ENCODE measurements at places on chromosomes 12 and 14.

- no peak for DNase-seq
Observed at GRCh38 chr14:63910583-63911363, 58.0 kb downstream of the SYNE2 start.

- no peak for DNase-seq
Observed at GRCh38 chr12:130640901-130641300, 75.2 kb downstream of the RIMBP2 start.

DNA sequence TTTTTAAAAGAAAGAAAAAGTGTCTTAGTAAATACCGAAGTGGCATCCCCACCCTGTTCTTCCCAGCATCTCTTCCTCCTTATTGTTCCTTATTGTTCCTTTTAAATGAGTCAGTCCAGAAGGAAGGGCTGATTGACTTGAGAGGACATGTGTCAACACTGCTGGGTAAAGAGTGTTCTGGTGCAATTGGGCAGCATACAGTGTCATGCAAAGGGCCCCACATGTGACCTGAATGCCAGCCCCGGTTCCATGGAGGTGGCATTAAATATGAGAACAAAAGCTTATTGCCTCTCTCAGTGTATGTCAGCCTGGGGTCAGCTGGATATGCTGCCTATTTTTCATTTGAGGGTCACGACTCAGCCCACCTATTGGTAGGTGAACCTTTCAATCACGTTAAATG lies 58.9 kb upstream of the RIC8B start:
- no peak for DNase-seq

DNA sequence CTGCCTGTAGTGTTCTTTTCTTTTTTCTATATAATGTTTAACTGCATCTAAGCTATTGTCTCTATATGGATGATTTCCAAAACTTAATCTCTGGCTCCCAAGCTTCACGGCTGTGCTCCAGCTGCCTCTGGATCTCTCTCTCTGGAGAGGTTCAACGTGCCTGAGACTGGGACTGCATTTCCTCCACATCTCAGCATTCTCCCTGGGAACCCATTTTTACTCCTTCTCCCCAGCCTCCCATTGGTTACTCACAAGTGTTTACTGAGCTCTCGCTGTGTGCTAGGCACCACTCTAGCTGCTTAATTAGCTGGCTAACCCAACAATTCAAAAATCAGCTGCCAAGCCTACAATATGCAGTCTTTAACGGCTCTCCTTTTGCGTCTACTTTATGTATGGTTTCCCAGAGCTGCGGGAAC lies 34.7 kb downstream of the FBXL14 start:
- no peak for DNase-seq

DNA sequence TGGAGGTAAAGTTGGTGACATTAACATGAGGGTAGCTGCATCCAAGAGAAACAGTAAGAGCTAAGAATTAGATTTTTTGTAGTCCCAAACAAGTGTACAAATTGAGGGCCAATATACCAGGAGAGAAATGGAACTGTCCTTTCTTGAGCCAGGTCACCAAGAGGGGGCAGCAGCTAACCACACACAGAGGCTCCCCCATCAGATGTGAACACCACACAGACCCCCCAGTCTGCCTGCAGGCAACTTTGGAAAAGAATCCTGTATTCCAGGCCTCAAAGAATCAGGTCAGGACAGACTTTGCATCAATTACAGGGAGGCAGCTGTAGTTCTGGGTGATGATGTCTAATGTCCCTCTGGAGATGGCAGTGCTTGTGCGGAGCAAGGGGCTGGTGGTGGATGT lies 77.9 kb downstream of the SPTB start:
- DNase-seq: no peak

DNA sequence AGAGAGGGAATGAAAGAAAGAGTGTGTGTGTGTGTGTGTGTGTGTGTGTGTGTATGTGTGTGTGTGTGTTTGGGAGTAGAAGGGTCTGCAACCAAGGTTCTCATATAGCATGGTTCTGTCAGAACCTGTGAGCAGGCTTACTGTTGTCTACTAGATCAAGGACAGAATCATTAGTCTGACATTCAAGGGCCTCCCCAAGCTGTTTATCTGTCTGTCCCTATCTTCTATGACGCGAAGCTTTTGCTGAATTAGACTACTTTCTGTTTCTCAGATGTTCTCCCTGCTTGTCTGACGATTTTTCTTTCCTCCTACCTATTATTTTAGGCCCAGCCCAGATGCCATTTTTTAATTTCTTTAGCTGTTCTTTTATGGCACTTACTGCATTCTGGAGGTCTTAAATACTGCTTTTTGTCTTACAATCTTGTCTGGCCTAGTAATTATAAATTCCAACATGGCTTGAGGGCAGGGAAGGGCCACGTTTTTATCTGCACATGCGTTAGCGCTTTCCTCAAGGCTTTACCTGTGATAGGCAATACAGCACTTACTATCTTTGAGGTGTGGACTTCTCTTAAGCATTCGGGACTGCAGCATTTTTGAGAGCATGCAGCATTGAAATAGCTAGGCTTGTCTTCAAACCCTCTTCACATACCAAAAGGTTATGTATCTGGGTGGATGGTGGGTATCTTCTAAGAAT lies 150.2 kb downstream of the TTLL5 start:
- no peak for DNase-seq

DNA sequence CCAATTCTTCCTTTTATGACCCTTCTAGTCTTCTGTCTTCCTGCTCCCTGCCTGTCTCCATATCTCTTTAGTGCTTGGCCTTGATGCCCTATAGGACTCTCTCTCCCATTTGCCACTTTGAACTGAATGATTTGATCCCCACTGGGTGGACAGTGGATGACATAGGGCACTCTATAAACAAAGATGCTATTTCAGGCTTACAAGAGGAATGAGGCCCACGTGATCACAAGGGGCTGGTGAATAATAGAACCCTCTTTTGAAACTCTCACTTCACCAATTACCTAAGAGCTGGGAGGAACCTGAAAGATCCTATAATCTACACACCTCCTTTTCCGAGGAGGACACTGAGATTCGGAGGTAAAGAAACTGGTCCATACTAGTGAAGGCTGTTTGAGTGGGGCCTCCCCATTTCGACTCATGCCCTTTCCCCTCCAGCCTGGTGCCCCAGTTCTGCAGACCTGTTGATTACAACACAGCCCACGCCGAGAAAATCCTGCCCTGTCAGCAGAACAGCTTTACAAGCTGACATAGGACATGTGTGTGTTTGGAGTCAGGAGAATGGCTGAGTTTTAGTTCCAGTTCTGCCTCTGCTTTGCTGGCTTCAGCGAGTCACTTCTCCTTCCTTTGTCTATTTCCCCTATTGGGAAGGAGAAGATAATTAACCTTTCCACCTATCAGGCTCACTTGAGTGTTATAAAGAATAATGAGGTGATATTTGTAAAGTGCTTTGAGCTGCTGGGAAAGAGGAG lies 400.3 kb downstream of the ZFP36L1 start:
- DNase-seq: no peak

DNA sequence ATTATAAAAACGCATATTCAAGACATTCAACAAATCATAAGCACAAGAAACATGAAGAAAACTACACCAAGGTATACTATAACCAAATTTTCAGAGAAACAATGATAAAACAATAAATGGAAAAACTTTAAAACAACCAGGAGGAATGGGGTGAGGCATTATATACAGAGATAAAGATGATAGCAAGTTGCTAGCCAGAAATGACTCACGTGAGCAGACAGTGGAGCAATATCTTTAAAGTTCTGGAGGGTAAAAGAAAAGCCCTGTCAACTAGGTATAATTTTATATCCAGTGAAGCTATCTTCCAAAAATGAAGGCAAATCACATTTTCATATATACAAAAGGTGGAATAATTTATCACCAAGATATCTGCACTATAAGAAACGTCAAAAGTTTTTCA lies 97.8 kb upstream of the PCED1B start:
- no peak for DNase-seq

DNA sequence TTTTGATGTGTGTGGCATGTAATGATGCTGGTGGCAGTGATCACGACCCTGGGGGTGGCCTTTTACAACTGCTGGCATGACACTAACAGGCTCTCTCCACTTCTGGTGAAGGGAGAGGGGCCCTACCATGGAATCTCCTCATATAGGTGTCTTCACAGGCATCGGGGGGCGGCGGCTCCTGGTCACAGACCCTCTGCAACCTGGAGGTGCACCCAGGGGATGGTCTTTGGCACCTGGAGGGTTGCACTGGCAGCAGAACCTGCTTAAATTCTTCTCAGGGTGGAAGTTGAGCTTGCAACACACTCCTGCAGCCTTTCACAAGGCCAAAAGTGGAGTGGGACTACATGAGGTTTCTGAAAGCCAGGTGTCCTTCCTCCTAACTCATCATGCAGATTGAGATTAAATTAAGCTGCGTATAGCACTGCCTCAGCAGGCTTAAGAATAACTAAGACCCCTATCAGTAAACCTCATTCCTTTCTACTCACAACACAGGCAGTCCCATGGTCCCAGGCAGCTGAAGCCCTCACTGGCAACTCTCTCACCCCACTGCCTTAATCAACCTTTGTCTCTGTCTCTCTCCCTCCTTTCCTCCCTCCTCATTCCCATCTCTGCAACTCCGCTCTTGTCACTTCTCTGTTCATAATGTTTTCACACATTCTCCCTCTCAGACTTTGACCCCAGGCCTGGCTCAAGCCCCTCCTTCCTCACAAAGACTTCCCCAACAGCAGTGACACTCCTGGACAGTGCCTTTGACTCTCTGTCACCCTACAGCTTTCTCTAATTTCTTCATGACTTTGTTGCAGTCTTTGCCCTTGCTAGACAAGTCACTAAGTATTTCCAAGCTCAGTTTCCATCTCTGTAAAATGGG lies 18.9 kb downstream of the NID2 start:
- no peak for DNase-seq

DNA sequence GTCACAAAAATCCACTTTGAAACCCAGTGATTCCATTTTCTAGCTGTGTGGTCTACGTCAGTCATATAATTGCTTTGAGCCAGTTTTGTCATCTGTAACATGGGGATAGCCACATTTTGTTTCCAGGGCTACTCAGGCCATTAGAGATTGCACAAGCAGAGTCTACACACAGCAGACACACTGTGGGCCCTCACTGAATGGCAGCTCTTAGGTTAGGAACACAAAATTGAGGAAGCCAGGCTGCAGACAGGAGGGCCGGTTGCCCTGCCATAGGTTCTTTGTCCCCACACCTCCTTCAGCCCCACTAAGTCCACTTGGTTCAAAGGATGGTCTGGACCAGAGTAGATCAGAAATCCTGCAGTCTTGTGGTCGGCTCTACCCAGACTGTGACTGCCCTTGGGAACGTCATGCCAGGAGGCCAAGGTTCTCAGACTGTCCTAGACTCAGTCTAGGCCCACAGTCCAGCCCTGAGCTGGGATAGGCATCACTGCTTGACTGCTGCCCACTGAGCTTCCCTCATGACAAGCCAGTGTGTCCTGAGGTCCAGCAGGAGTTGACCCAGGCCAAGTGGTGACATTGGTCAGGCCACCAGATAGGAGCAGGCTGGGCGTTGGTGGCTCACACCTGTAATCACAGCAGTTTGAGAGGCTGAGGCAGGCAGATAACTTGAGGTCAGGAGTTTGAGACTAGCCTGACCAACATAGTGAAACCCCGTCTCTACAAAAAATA lies 3.8 kb upstream of the MYH7 start:
- no peak for DNase-seq

DNA sequence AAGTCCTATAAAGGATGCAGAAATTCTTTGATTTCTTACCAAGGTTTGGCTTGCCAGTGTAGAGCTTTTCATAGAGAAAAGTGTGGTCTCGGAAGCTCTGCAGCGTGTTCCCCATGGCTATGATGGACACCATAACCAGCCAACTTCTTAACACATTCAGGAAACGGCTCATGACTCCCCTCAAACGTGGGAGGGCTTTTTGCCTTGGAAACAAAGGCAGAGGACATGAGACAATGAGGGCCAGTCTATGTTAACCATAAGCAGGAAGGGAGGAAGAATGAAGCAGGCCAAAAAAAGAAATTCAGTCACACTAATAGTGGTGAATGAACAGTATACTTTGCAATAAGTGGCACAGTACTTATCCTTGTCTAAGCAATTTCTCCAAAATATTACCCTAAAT lies 3.3 kb downstream of the ERG28 start:
- DNase-seq: no peak

DNA sequence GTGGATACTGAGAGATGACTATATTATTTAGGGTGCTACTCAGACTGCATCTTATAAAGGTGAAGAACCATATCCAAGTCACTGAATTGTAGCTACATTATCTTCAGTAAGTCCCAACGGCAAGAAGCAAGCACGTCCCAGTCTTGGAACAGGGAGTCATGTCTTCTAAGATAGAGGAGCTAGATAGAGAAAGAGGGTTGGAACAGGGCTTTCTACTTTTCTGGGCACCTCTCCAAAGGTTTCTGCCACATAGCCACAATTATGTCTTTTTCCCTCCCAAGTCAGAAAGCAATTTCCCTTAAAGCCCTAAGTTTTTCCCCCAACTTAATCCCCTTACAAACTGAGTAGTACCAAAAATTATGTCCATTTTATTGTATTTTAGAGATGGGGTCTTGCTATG lies 22.4 kb downstream of the MAPK1IP1L start:
- no peak for DNase-seq

DNA sequence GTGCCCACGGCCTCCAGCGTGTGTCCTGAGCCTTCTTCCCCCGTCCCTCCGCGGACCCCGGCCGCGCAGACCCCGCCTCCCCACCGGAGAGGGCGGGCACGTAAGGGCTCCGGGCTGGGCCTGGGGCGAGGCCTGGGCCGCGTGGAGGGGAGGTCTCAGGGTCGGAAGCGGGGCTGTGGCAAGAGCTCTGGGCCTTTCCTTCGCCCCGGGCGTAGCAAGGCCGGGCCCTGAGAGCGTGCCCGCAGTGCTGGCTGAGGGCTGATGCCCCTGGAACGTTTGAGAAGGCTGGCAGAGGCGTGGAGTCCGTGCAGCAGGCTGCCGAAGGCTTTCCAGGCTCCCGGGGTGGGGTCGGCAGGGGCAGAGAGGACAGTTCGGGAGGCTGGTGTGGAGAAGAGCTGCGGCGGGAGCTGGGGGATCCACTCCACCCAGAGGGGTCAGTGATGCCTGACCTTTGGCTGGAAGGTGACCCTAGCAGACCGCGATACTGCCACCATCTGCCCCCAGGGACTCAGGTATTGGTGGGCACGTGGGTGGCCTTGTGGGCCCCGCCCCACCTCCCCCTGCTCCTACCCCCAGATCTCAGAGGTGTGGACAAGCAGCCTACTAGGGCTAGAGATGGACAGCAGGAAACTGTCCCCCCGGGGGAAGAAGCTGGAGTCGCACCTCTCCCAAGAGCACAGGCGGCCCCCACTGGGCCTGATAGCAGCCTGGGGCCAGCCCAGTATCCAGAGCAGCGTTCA lies 558 bp downstream of the TEX22 start:
- DNase-seq: no peak

DNA sequence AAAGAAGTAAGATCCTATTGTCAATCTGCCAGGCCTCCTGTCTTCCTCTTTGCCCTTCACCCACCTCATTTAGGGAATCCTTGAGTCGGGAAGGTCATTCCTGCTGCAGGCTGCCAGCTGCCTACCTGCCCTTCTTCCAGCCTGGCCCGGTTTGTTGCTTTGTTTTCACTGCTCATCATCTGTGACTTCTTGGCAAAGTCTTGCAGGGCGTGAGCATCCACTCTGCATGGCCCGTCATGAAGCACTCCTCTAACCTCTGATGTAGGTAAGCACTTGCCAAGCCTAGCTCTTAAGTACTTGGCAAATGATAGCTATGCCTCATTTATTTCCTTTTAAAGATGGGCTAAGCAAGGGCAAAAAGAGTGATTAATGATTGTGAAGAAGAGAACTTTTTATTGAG lies 192.8 kb downstream of the NRXN3 start:
- DNase-seq: no peak

Measured in activated T-cell treated with anti-CD3 and anti-CD28 coated beads, Interleukin-2, amount 50 U/mL, for 4 hours (primary cell).